Central memory CD8-positive, alpha-beta T cell (primary cell): ENCODE measurements at places on chromosomes 4 and X.

DNA sequence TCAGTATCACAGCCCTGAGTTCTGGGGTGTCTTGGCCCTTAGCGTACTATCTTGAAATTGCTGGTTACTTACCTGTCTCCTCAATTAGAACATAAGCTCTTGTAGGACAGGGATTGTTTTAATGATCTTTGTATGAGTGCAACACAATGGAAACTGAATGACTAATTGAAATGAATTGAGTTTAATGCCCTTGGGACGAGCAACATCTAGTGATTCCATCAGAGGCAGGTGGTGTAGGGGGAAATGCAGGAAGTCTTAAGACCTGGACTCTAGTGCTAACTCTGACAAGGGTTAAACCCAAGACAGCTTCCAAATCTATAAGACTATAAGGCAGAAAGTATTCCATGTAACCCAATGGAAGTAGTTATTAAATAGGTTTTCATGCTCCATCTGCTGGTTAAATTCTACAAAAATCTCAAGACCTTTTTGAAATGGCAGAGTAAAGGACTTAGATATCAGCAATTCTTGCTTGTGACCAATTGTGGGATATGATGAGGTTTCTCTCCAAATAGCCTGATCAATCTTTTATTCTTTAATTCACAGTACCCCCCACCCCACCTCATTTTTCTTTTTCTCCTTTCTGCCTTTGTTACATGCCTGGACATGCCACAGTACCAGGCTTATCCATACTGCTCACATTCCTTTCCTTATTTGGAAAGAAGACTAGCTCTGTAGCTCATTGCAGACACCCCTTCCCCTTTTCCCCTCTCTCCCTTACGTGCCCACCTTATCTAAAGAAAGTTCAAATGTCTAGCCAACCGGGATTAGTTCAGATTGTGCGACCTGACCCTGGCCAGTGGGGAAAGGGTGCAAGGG, 340.8 kb downstream of the PAPSS1 start:
- no peak for DNase-seq

- DNase-seq = no peak
Observed at GRCh38 chr4:149465955-149466354, 349.7 kb downstream of the IQCM start.

GRCh38 chr4:83238393-83239248, 46.0 kb downstream of the COQ2 start:
- DNase-seq = no peak

GRCh38 chr4:106355193-106355592, 13.4 kb downstream of the GIMD1 start:
- no peak for DNase-seq

DNA sequence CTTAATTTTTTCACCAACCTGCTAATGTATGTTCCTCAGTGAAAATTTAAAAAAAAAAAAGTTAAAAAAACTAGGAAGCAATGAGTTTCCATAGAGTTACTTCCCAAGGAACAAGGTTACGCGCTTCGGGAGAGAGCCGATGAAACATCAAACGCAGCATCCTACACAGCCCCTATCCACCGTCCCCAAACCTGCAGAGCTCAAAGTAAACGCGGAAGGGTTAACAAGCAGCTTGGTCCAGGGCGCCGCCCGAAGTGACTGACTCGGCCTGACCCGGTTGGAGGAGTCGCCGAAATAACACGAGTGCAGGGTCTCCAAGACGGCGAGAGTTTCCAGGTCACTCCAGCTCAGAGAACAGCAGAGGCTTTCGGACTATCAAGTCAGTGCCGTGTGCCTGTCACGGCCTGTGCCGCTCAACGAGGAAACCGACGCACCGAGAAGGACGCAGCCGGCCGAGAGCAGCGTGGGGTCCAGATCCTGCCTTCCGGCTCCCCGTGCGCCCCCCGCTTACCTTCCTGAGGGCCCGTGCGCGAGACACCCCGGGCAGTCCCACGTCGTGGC, 512 bp downstream of the NOP14 start:
- no peak for DNase-seq

DNA sequence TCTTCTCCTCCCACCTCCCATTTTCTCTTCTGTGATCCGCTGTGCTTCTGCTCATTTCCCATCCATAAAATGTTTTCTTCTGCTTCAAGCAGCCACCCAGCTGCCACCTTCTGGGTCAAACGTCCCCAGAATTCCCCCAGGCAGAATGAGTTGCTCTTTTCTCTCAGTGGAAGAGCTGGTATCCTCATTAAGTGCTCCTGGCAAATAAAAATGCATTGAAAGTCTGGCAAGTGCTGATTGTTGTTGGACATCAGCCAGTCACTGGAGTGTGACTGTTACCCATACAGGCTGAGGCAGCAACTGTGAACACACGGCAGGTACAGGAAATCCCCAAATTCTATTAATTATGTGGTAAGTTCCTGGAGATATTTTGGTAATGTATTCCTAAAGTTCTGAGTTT, 52.6 kb downstream of the LIMCH1 start:
- no peak for DNase-seq

GRCh38 chr4:84582988-84583875, at the start of gene CDS1:
Gene CDS1, plus strand, starts transcription at chr4:84583127. Its CDS starts 275 bp downstream, at chr4:84583402.
- DNase-seq = no peak

DNA sequence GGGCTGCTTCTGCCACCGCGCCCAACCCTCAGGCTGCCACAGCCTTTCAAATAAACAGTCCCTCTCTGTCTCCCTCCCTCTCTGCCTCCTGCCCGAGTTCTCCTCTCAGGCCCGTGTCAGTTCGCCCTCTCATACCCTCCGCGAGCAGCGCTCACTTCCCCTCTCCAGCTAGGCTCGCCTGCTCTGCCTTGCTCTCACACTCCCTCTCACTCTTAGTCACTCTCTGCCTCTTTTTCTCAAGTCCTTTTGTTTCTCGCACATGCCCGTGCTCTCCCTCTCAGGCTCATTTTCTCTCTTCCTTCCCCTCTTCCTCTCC, 3.2 kb downstream of the EFNB1 start:
- no peak for DNase-seq
